ENCODE measurements at places on chromosomes 13 and 19. TPM values are rescaled to one million over a fixed set of nuclear protein-coding genes. Genes with fewer than 3 reads are reported as not detected.

The F10 gene
- not detected for total RNA-seq

The SOX1 gene
- total RNA-seq: not detected

The ETFB gene
- 132 TPM for total RNA-seq

The TBXA2R gene
- 1.00 TPM for total RNA-seq

The TMC4 gene
- total RNA-seq: 4.6 TPM

The TEX26 gene
- total RNA-seq: not detected

The ZIK1 gene
- total RNA-seq: 8.4 TPM

The SCEL gene
- not detected for total RNA-seq

The RNF225 gene
- total RNA-seq: 0.74 TPM

The VAV1 gene
- 123 TPM for total RNA-seq

The NDUFB7 gene
- total RNA-seq: 121 TPM

The LAIR1 gene
- 59.3 TPM for total RNA-seq

The TNNT1 gene
- total RNA-seq: not detected

The KCNRG gene
- 0.60 TPM for total RNA-seq
